ENCODE measurements at places on chromosomes 5 and 9.
A peak's percentile ranks its signal among the peaks of the same experiment; 100 is the strongest.

DNA sequence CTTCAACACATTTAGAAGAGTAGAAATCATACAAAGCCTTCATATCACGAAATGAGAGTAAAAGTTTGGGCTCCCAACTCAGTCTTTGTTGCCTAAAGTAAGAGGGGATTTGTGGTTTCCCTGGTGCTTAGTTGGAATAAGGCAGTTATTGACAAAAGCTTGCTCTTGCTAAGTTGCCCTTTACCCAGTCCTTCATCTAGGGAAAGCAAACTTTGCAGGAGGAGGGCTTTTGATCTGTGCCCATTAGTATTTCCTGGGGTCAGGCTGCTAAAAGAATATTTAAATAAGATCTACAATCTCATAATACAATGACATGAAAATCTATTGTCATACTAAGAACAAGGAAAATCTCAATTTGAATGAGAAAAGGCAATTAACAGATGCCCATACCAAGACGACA is 84.1 kb upstream of the ACO1 start:
- DNase-seq = no peak

- DNase-seq = no peak
These were observed 416.5 kb upstream of the CCNH start for GRCh38 chr5:87829217-87829551.

GRCh38 chr5:81849770-81850367 is 99.0 kb upstream of the SSBP2 start:
- peak; percentile 44 for DNase-seq

GRCh38 chr5:91384671-91385430 is 1.7 kb upstream of the ARRDC3 start:
- DNase-seq = peak; percentile 88

DNA sequence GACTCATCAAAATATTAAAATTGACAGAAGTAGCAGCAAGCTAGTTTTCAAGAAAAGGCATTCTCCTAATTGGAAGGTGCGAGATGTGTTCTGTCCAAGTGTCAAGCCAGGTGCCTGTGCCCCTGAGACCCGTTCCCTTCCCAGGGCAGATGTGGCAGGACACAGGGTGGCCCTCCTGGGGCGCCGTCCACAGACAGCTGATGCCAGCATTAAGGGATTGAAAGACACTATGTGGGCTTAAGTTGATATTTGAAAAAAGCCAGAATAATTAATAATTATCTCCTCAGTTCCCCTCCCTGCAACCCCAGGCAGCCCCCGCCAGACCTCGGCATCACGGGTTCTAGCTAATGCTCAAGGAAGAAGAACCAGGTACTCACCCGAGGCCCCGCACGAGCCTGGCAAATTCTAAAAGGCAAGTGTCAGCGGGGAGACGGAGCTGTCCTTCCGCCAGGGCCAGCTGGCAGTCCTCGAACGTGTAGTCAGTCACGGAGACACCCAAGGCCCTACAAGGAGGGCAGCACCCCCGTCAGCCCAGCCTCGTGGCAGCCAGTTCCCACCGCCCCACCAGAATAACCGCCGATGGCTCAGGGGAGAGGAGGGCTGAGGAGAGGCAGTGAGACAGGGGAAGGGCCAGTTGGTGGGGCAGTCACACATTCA is 29.1 kb upstream of the SLC6A3 start:
- no peak for DNase-seq

DNA sequence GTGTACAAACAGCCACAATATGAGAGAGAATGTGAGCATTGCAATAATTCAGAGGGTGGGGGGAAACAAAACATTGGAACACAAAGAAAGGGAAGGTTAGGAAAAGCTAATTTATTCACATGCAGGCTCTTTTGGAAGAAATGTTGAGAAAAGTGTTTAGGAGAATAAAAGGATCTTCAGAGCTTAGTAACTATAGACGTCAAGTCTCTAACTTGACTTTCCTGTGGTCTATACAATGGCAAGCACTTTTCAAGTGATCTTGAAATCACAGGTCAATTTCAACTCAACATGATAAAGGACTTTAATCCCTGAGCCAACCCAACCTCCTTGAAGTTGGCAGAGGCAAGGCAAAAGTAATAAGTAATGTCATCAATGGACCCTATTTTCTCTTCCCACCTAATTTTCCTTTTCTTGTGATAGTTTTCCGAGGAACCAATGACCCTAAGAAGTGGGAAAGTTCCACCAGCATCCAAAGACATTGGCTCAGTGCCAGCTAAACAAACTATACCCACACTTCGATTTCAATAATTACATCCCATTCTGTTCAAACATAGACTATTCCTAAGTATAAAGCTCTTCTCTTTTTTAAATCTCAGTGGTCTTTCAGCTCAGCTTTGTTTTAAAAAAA is 23.7 kb downstream of the RFK start:
- DNase-seq = no peak

DNA sequence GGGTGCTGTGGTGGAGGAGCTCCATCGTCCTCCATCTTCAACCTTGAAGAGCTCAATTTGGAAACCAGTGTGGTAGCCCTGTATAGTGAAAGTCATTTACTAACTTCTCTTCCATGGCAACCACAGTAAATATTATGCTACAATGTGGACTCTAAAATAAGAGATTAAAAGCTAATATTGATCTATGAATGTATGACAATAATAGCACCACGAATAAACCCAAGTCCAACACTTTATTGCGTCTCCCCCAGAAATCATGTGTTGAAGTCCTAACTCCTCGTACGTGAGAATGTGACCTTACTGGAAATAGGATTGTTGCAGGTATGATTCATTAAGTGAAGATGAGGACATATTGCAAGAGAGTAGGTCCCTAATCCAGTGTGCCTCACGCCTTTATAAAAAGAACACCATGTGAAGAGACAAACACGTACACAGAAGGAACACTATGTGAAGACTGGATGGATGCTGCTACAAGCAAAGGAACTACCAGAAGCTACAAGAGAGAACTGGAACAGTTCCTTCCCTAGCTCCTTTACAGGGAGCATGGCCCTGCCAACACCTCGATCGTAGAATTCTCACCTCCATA is 276.2 kb downstream of the PDE4D start:
- DNase-seq = no peak

DNA sequence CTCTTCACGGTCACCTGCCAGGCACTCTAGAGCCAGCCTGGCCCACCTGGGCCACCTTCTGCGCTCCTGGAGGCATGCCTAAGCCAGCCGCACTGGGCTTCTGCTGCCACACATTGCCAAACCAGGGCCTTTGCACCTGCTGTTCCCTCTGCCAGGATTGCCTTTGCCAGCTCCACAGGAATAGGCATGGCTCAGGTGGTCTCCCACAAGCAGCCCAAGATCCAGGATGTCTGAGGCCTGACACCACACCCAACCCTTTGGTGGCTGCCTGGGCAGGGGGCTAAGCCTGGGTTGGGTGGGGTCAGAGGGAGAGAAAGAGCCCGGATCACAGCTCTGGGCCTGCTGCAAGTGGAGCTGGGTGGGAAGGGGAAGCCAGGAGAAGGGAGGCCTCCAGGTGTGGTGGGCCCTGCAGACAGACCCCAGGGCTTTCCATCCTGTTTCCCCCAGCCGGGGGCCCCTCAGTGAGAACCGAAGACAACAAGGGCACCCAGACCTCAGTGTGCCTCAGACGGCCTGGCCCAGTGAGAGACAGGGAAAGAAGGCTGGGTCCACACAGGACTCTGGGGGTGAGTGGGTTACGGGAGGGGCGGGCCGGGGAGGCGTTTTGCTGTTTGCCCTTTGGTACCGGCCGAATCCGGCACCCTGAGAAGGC is 672 bp upstream of the SUSD3 start:
- DNase-seq = no peak

GRCh38 chr5:1961304-1961946 is 78.7 kb upstream of the IRX4 start:
- no peak for DNase-seq

DNA sequence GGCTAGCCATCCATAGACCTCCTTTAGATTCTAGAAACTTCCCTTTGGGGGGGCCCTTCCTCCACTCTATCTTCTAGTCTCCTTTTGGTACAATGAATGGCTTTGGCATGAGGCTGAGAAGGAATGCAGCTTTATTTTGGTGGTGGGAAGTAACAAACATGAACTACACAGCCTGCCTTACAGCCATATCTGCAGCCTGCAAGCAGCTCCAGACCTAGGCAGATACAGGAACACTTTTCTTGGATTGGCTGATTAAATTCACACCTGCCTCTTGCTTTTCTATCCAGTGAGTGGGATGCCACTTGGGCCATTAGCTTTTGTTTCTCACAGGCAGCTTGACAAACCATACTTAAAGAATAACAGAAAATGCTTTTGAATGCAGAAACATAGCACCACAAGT is 28.2 kb downstream of the NR6A1 start:
- DNase-seq = no peak

DNA sequence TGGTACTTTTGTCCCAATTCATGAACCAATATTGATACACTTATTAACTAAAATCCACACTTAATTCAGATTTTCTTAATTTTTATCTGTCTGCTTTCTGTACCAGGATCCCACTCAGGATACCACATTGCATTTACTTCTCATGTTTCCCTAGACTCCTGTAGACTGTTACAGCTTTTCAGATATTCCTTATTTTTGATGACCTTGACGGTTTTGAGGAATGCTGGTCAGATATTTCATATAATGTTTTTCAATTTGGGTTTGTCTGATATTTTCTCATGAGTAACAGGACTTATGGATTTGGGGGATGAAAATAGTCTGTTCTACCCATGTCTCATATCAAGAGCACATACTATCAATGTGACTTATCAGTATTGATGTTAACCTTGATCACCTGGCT is 37.4 kb downstream of the PLPPR1 start:
- no peak for DNase-seq

GRCh38 chr9:14219850-14220249 is 94.1 kb downstream of the NFIB start:
- no peak for DNase-seq

DNA sequence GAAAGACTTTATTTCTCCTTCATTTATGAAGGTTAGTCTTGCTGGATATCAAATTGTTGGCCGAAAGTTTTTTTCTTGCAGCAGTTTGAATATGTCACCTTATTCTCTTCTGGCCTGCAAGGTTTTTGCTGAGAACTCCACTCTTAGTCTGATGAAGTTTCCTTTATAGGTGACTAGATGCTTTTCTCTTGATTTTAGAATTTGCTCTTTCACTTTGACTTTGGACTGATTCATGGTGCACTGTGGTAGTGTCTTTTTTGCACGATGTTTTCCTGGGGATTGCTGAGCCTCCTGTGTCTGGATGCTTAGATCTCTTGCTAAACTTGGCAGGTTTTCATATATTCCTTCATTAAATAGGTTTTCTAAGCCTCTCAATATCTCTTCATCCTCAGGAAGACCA is 12.4 kb downstream of the AHRR start:
- DNase-seq = no peak

GRCh38 chr9:100472788-100473275 is at the start of gene TMEFF1:
TMEFF1 (plus strand) TSS chr9:100473149; CDS start chr9:100473545, 396 bp downstream.
- peak; percentile 94 for DNase-seq

GRCh38 chr9:112755016-112755427 is 4.5 kb downstream of the SNX30 start:
- DNase-seq = no peak

- DNase-seq = no peak
These were observed 284.0 kb upstream of the VLDLR start for GRCh38 chr9:2337627-2338026.

DNA sequence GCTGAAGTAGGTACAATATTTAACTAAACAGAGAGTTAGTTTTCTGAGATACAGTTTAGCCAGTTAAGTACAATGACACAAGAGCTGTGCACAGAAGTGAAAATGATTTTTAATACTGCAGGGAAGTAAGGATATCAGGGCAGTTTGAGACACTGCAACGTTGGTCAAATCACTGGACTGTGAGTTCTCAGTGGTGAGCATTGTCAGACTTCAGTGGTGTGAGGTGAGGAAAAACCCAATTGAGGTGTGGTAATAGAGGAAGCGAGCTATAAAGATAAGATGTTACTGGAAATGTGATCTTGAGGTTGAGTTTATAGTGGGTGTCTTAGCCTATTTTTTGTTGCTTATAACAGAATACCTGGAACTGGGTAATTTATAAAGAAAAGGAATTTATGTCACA is 12.8 kb upstream of the FBXL7 start:
- DNase-seq = no peak

DNA sequence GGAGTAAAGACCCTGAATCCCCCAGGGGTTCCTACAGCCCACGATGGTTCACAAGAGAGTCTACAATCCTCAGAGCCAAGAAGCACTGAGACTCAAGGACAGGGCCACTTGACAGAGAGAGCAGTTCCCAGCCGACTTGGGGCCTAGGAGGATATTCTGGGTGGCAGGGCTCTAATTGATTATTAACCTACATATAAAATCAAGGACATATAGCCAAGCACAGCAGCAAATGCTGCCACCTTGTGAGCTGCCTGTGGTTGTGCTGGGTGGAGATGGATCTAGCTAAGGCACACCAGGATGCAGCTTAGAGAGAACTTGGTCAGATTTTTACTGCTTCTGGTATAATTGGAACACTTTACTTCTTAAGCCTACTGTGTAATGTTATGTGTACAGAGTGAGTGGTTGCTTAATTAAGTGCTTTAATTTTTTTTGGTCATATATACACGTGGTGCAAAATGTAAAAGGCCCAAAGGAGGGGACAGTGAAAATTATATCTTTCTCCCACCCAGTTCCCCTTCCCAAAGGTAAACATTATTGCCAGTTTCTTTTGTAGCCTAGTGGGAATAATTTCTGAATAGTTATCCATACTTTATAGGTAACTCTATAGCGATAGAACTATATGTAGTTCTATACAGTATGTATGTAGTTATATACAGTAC is 78.8 kb downstream of the F2RL2 start:
- DNase-seq = peak; percentile 60

DNA sequence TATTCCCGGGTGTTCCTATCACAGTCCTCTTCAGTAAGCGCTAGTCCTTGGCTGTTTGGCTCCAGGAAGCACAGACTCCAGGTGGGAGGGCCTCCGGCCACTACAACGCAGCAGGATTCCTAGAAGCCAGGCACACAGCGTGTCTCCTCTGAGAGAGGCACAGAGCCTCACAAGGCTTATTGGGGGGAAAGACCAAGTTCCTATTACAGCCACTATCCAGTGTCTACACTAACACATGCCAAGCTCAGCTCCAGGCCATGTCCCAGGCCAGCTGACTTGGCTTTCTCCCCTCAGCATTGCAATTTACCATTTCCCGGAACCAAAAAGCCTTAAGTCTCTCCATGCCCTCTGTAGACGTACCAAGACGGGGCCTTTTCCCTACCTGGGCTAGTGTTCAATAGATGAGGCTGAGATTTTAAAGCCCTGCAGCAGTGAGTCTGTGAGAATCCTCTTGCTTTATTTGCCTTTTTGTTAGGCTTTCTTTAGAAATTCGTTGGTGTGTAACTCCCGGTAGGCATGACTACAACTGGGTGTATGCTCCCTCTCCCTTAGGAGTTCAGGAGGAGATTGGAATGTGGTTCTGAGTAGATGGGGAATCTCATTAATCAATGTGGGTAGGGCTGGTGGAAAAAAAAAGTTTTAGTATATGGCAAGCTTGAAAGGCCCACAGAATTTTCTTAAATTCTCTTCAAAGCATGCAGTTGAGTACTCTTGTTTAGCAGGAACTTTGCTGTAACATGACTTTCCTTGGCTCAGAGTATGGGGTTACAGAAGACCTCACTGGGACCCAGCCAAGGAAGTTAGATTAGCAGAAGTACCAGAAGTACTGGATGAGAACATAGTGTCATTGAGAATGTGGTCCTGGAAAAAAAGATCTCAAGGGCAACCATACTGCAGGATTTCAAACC is 84.3 kb upstream of the SLC1A3 start:
- peak; percentile 7 for DNase-seq
